Upper lobe of left lung (tissue), 6 donors: ENCODE measurements at places on chromosomes 12 and 14. TPM values are rescaled to one million over a fixed set of nuclear protein-coding genes. Genes with fewer than 3 reads are reported as not detected.

CLEC2A gene
- total RNA-seq: not detected

GABARAPL1 gene
- 103 TPM for total RNA-seq

MYF6 gene
- total RNA-seq: not detected

SMIM41 gene
- 25.1 TPM for total RNA-seq

AICDA gene
- not detected for total RNA-seq

IL26 gene
- total RNA-seq: not detected

TRHDE gene
- total RNA-seq: 10.5 TPM

HOXC5 gene
- total RNA-seq: 0.22 TPM

SYCP3 gene
- 0.13 TPM for total RNA-seq

DNM1L gene
- total RNA-seq: 47.3 TPM

MYH6 gene
- total RNA-seq: not detected
